ENCODE measurements at places on chromosomes 7 and 10. TPM values are rescaled to one million over a fixed set of nuclear protein-coding genes. Genes with fewer than 3 reads are reported as not detected.
A peak's percentile ranks its signal among the peaks of the same experiment; 100 is the strongest.

- no peak for DNase-seq
Observed at GRCh38 chr10:51073453-51074237, 642 bp upstream of the PRKG1 start.

DNA sequence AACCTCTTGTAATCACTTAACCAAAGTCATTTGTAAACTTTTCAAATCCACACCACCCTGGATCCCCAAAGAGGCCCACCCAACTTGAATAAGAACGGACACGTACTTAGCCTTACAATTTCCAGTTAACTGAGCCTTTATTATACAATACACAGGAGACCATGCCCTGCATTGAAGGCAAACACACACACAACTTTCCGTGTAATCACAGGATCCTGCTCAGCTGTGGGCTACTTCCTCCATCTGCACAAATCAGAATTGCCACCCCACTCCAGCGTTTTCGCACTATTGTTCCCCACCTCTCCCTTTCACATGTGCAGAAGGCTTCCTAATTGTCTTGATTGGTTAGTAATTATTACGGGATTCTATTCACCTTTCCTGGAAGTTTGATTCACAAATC is 12.1 kb upstream of the PODXL start:
- no peak for DNase-seq

GRCh38 chr7:151809146-151809863 is 67.6 kb downstream of the PRKAG2 start:
- no peak for DNase-seq

DNA sequence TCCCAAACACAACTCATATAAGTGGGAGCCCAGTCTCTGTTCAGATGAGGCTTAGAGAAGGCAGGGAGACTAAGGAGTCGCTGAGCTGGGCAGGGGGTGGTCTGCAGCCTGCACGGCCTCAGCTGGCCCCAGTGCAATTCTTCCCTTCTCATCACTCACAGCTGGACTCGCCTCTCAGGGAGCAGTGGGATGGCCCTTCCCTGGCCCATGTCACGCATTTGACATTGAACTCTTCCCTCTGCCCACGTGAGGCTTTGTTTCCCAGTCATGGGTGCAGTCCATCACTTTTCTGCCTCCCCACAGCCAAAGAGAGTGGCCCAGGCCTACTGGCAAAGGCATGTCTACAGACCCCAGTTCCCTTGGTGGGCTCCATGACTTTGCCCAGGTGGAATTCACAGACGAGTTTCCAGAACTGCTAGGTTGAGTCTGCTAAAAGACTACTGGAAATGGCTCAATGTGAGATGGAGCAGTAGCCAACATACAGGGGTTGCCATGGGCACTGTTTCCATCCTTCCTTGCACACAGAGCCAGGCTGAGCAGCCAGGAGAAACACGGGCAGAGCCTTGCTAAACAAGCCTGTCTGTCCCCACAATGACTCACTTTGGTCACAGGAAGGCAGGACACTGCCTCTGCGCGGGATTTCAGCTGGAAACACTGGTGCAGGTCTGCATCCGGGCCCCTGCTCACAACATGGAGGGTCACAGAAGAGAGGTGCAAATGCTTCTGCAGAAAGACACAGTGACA is 90.1 kb downstream of the OAT start:
- DNase-seq = no peak

DNA sequence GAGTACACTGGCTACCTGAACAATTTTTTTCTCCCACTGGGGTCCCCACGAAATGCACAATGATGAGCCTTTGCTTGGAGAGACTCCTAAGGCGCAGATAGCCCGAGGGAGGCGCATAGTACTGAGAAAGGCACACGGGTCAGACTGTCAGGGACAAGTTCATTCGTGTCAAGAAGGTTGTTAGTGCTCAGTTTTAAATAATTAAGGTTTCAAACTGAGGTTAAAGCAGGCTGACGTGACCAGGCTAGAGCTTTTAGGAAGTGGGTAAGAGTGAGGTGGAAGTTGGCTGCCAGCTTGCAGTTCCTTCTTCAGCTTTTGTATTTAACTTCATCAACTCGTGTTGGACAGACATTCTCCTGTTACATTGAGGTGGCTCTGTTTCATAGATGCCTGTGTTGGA is 31.6 kb downstream of the RBM33 start:
- no peak for DNase-seq

Gene LOXL4
- not detected for total RNA-seq

- DNase-seq = no peak
Observed at GRCh38 chr10:29957236-29957635, 102.2 kb downstream of the JCAD start.

GRCh38 chr10:99983280-99983988 is 26.3 kb downstream of the DNMBP start:
- DNase-seq = no peak

Gene ZNF25
- total RNA-seq = 8.1 TPM

Gene TEX47
- not detected for total RNA-seq

DNA sequence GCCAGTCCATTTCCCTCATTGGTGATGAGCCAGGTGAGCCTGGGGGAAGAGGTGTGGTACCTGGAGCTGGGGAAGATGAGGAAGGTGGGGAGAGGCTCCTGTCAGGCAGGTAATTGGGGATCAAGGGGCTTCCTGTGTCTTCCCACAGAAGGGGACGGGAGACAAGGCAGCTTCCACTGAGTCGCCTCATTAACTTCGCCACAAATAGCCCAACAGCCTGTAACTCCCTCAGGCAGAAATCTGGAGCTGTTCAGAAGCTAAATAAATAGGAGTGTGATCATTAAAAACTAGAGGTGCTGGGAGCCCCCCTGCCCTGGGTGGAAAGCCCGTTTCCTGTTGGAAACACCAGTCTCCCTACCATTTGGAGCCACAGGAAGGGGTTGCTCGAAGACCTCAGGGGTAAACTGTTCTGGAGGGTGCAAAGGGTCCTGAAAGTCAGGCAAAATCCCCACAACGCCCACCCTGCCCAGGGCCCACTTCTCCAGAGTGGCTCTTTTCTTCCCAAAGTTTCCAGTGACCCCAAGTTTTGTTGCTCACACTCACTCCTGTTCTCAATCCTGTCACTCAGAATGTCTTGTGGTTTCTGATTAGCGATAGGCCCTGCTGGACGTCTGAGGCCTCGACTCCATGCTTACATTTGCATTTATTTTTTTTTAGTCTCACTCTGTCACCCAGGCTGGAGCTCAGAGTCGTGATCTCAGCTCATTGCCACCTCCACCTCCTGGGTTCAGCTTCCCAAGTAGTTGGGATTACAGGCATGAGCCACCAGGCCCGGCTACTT is 25.7 kb downstream of the UNC5B start:
- no peak for DNase-seq

Gene GIMAP5
- total RNA-seq = 53.8 TPM

GRCh38 chr7:40885503-40885902 is 750.7 kb downstream of the SUGCT start:
- no peak for DNase-seq

DNA sequence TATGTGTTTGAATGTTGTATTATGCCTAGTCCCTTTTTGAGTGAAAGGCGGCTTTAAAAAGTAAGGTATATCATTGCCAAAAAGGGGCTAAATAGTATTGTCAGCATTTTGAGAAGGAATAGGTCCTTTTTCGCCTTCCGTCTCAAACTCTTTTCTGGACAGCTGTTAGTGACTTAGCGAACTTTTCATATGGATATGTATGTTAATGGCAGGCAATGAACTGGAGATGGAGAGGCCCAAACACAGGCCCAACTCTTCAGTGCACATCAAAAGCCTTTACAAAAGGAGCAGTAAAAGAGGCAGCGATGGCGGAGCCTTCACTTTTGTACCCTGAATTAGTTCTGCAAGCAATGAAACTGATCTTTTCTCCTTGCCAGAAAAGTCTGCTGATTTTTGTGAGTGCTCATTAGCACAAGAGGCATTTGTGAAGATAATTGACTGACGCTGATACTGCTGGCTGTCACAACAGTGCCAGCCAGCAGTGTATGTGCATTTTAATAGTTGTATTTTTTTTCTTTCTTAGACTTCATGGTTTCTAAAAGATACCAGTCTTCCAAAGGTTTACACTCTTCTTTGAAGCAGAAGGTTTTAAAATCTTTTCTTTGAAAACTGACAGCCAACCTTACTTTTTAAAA is 243.7 kb upstream of the SP8 start:
- DNase-seq = no peak

Gene CYP2W1
- total RNA-seq = not detected

- DNase-seq = no peak
Observed at GRCh38 chr10:121495719-121496118, 102.5 kb downstream of the FGFR2 start.

Gene MBL2
- not detected for total RNA-seq

DNA sequence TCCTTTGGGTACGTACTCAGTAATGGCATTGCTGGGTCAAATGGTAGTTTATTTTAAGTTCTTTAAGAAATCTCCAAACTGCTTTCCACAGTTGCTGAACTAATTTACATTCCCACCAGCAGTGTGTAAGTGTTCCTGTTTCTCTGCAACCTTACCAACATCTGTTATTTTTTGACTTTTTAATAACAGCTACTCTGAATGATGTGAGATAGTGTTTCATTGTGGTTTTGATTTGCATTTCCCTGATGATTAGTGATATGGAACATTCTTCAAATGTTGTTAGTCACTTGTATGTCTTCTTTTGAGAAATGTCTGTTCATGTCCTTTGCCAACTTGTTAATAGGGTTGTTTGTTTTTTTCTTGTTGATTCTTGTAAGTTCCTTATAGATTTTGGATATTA is 558.9 kb downstream of the SH2D4B start:
- DNase-seq = no peak

- no peak for DNase-seq
Observed at GRCh38 chr10:125802739-125803138, 20.3 kb downstream of the UROS start.

GRCh38 chr7:94314413-94315410 is 80.0 kb upstream of the COL1A2 start:
- DNase-seq = no peak

- DNase-seq = no peak
Observed at GRCh38 chr10:21637795-21638194, 103.8 kb downstream of the MLLT10 start.

Gene EVX1
- total RNA-seq = not detected

DNA sequence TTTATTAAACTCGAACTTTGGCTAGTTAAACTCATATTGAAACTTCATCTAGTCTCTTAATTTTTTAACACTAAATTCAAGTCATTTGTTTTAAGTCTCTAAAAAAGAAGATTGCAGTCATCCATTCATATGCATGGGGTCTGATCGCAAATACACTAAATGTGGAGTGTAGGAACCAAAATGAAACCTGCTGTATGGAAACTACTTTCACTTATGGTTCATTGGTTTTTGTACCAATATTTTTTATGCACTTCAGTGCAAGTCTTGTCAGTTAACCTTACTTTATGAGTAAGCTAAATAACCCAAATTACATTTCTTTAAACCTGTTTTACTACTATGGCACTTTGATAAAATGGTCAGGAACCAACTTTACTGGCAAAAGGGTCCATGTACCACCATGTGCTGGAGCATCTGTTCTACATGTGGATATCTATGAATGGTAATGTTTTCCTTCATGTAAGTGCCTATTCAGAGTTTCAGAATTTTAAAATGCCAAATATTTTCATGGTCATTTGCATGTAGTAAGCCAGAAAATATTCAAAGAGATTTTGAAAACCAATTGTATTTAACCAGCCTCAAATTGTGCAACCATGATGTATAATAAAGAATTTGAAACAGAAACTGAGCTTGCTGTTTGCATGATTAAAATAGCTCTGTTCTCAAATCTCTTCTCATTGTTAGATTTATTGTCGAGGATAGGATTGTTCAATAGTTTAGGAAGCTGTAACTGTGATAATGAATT is 7.6 kb upstream of the SUPV3L1 start:
- DNase-seq = no peak

Gene FMC1
- total RNA-seq = 3.7 TPM

GRCh38 chr10:3068201-3068967 is 1.0 kb downstream of the PFKP start:
- DNase-seq = peak; percentile 58

GRCh38 chr7:16242920-16243319 is 178.4 kb downstream of the CRPPA start:
- no peak for DNase-seq

DNA sequence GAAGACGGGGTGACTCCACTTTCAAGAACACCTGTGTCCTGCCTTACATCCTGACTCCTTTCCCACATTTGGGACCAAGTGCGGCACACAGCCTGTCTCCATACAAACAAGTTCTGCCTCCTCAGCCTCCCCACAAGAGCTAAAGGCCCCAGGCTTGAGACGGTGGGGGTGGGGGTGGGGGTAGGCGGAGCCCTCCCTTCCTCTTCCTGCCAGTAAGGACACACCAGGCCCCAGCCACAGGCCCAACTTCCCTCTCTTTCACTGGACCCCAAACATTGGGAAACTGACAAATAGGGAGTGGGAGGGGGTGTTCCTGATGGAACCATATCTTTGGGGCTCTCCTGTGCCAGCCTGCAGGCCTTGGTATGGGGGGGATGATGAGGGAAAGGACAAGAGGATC is 4.6 kb downstream of the CDK5 start:
- DNase-seq = no peak

DNA sequence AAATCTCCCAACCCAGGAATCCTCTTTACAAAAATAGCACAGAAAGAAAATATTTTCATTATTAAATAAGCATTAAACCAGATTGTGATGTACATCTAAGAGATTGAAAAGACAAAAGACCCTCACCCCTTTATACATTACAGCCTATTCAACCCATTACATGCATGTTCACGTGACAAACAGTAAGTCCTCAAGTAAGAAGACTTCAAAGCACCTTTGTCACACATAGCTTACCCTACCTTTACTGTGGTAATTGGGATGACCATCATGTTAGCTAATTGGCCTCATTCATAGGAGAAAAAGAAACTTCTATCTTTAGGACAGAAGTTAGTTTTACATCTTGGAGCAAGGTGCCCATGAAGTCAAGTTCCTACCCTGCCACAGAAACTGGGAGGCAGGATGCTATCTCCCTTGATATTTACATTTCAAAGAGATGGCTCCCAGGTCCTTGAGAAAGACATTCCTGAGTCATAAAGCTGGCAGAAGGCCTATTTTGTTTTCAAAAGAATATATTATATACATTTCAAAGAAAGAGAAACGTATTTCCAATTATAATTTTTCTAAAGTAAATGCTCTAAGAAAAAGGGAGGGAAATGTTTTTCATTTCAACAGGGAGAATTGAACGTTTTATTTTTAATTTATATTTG is 48.1 kb downstream of the GNAI1 start:
- DNase-seq = no peak

DNA sequence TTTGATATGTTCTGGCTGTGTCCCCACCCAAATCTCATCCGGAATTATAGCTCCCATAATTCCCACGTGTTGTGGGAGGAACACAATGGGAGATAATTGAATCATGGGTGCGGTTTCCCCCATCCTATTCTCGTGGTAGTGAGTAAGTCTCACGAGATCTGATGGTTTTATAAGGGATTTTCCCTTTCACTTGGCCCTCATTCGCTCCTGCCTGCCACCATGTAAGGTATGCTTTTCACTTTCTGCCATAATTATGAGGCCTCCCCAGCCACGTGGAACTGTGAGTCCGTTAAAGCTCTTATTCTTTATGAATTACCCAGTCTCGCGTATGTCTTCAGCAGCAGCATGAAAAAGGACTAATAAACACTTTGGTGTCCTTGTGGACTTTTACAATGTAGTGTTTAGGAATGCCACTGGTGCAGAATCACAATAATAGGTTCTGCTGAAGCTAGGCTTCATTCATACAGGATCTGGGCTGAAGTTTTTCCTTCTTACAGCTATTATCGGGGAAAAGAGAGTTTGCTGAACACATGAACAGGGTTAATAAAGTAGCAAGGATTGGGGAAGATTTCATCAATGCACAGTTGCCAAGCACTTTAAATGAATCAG is 74.3 kb downstream of the CPED1 start:
- no peak for DNase-seq

Data from activated T-helper 1 cell treated with anti-CD3 and anti-CD28 coated beads, Interleukin-12 subunit alpha, Interleukin-12 subunit beta, Interleukin-2, Interleukin-4 antibody, amounts not matched to agents 30 ng/mL and 10 ng/mL and 1 ng/mL, durations not matched to agents 14 hours and 24 hours and 36 hours (primary cell).